Activated CD4-positive, CD25-positive, alpha-beta regulatory T cell treated with anti-CD3 and anti-CD28 coated beads, Interleukin-2, amount 50 U/mL, for 72 hours (primary cell): ENCODE measurements at places on chromosomes 16 and 17.

- no peak for DNase-seq
Observed at GRCh38 chr17:74807925-74808324, 31.8 kb upstream of the NAT9 start.

DNA sequence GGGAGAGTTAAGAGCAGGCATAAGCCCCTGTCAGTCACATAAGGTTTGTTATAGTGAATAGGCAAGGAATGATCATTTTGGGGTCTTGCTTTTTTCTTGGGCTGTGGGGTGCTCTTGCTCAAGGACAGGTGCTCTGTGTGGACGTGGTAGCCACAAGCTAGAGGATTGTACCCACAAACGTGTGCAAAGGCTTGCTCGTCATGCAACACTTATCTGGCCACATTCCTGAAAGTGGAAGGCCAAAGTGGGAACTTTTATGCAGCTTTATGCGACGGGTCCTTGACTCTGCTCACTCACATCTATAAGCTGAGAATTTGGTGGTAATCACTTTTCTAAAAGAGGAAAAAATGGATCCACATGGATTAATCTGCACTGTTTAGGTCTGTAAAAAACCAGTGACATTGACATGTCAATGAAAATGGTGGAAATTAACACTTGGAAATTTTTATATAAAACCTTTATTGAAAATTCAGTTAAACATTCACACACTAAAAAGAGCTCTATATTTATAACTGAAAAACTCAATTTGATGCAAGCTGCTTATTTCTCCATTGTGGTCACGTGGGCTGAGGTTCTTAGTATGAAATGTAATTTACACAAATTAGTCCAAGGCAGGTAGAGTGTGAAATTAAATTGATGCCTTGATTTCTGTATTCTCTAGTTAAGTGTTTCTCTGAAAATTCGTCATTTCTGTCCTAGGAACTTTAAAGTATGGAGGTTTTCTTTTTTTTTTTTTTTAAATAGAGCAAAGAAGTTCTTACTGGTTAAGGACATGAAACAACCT, 162.3 kb downstream of the MSI2 start:
- DNase-seq = no peak

DNA sequence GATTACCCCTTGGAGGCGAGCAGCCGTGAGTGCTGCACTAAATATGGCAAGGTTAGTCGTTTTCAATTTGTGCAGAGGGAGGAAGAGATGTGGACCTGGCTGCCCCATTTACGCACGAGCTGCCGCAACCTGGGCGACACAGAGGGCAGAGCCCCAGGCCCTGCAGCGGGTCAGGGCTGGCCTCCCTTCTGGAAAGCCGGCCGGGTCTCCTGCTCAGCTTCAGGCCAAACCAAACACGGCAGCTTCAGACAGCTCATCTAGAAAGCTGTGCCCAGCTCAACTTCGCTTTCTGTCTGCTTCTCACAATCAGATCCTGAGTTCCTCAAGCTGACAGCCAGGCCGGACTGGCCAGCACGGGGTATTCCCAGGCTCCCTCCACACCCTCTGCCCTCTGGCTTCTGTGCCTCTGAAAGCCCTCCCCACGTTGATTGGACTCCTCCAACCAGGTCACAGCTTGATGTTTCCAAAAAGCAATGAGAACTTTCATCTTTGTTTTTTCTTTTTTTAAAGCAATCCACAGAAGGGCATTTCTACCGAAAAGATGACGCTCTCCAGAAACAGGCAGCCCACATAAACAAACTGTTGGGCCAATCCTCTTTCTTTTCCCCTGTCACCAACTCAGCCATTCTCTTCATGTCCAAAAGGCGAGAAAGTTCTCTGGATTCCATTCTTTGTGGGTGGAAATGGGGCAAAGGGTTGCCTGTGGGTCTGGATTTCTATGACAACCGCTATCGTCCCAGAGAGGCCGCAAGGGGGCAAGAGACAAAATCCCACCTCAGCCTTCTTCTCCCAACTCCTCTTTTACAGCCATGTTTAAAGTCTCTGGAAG, 189.0 kb downstream of the ZFHX3 start:
- no peak for DNase-seq

- no peak for DNase-seq
Observed at GRCh38 chr16:66471264-66471663, 44.2 kb downstream of the BEAN1 start.

GRCh38 chr17:58313815-58314705, 14.5 kb downstream of the TSPOAP1 start:
- DNase-seq = peak; percentile 18
